ENCODE measurements at places on chromosomes 2 and 18.

DNA sequence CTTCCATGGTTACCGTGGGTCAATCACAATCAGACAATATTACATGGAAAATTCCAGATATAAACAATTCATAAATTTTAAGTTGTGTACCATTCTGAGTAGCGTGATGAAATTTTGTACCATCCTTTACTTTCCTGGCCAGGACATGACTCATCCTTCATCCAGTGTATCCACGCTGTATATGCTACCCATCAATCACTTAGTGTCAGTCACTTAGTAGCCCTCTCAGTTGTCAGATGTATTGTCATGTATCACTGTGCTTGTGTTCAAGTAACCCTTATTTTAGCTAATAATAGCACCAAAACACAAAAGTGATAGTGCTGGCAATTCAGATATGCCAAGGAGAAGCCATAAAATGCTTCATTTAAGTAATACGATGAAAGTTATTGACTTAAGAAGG lies 282.6 kb downstream of the CPS1 start:
- no peak for DNase-seq

DNA sequence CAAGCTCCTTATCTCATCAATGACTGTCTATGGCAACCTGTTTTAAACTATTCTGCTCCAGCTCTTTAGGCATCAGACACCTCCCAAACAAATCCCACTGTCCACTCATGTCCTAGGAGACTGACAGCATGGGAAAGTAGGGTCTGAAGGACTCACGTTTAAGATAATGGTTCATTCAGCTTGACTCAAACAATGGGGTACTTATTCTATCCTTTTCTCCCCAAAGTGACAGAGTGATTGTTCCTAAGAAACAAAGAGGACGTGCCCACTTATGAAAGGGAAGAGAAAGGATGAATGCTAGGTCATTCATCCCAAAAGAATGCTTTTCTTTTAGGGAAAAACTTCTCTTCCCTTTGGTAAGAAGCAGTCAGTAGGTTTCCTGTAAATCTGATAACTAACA lies 41.9 kb downstream of the ALK start:
- DNase-seq, result no peak

- peak; percentile 75 for DNase-seq
These were observed 150.6 kb downstream of the RTN4 start for GRCh38 chr2:54899576-54900200.

DNA sequence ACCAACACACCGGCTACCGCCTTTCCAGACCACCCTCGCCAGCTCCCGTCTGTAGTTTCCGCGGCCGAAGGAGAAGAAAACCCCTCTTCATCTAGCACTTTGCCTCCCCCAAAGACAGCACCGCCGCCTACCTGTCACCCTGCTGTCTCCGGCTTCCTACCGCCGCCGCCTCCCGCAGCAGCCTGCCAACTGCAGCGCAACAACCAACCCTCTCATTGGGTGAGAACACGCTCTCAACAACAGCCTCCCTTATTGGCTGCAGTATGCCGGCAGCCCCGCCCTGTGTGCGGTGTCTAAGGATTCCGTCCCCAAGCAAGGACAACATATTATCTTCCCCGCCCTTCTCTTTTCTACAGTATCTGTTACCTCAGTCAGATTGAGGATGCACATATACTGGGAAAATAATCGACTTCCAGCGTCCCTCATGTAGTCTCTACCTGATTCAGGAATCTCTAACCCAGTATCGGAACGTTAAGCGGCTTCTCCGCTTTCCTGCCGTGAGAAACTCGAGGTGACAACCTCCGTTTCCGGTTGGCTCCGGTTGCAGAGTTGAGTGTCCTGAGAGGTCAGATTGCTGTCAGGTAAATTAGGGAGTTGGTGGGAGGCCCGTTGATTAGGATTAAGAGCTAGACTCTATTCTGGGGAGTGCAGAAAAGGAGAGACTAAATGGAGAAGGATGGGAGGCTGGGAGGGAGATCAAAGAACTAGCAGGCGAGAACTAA lies at the start of the genes HYCC2 and NDUFB3:
Gene HYCC2 (minus strand): TSS at position 193 of the 722 bp plus-strand sequence. CDS start 47,662 bp downstream, outside the sequence.
Gene NDUFB3 (plus strand): TSS at position 523 of the 722 bp plus-strand sequence. CDS start 6,882 bp downstream, outside the sequence.
- peak; percentile 98 for DNase-seq

DNA sequence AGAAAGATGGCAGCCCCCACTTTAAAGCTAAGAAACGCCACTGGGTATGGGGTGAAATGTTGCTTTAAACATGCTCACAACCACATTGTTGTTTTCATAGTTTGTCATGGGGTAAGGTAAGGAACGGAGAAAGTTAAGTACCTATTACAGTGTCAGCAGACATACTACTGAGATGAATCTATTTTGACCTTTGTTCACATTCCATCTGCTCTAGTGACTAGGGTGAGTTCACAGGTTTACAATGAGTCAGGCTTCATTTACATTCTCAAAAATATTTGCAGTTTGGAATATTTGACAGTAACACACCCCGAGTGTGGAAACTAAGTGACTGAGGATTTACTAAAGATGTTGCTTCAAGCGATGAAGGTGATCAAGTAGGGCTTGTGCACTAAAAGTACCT lies 428.7 kb upstream of the ACVR2A start:
- DNase-seq, result peak; percentile 5
